ENCODE measurements at places on chromosomes 3 and 15.

DNA sequence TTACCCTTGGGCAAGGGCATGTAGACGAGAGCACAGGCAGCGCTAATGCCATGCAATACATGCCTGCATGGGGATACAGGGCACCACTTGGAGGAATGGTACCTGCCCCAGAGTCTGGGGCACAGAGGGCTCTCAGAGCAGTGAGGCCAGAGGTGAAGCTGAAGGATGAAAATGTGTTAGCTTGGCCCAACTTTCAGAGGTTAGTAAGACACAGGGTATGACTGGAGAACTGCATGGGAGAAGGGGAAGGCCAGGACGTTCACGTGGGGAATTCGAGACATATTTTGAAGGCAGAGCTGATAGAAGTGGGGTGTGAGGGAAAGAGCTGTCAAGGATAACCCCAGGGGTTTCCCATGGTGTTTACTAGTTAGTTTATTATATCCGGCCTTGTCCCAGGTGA lies 19.6 kb downstream of the CSRNP1 start:
- no peak for DNase-seq

DNA sequence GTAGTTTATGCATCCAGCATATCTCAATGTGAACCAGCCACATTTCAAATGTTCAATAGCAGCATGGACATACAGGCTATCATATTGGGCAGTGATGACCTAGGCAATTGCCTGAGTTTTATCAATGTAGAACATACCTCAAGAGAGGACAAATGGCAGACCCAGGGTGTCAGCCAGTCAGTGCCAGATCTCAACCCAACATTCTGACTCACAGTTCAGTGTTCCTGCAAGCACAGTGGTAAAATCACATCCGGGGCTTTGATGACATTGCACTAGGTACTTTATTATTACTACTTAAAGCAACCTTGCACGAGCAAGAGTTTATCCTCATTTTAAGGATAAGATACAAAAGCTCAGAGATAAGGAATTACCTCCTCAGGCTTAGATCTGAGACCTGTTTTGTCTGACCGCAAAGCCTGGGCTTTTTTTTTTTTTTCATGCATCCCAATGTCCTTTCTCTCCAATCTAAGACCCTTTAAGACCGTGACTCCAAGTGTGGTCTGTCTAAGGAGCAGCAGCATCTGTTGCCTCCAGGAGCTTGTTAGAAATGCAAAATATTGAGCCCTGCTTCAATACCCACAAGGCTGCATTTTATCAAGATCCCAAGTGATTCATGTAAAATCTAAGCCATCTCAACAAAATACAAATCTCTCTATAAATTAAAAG lies 60.1 kb downstream of the SLC12A1 start:
- DNase-seq: no peak

DNA sequence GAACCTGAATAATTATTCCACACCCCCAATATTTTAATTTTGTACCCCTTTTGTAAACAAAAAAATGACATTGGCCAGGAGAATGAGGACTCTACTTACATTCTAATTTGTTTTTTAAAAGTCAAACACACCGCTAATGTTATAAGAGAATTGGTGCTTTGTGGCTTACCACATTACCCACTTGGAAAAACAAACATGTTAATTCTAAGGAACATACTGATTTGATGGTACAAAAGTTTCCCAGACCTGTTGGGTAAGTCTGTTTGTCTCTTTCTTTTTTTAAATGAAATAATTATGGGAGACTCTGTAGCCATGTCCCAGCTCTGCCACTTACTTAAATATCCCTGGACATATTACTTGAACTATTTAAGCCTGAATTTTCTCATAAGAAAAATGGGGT lies 352.5 kb upstream of the C2CD4B start:
- no peak for DNase-seq

- no peak for DNase-seq
Observed at GRCh38 chr15:70062321-70062956, 35.3 kb downstream of the TLE3 start.

DNA sequence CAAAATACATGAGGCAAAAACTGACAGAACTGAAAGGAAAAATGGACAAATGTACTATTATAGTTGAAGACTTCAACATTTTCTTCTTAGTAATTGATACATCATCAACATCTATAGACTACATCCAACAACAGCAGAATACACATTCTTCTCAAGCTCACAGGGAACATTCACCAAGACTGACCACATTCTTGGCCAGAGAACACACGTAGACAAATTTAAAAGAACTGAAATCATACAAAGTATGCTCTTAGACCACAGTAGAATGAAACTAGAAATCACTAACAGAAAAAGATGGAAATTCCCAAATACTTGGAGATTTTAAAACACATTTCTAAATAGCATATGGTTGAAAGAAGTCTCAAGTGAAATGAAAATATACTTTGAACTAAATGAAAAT lies 55.1 kb upstream of the NSMCE3 start:
- no peak for DNase-seq

DNA sequence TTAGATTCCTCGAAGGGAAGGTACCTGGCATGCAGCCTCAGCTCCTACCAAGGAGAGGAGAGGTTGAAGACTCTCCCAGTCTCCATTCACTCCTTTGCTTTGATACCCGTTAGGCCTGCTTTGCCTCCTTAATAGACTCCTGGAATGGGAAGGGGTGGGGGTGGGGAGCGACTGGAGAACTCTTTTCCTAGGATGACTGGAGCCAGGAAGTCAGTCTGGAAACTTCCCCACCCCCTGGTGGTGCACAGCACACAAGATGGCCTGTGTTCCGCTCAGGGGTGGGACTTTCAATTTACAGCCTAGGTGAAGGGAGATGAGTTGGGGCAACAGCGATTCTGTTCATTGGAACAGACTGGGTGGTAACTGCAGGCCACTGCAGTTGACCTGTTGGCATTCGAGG lies 21.4 kb upstream of the CELF6 start:
- no peak for DNase-seq

- DNase-seq: no peak
Observed at GRCh38 chr3:152352554-152352953, 83.8 kb downstream of the MBNL1 start.

- no peak for DNase-seq
Observed at GRCh38 chr15:22808240-22808639, 21.8 kb downstream of the NIPA1 start.

GRCh38 chr15:84725001-84725491 lies 9.1 kb upstream of the SEC11A start:
- peak; percentile 72 for DNase-seq

- DNase-seq: peak; percentile 71
Observed at GRCh38 chr3:36969540-36970432, 23.1 kb downstream of the EPM2AIP1 start.

DNA sequence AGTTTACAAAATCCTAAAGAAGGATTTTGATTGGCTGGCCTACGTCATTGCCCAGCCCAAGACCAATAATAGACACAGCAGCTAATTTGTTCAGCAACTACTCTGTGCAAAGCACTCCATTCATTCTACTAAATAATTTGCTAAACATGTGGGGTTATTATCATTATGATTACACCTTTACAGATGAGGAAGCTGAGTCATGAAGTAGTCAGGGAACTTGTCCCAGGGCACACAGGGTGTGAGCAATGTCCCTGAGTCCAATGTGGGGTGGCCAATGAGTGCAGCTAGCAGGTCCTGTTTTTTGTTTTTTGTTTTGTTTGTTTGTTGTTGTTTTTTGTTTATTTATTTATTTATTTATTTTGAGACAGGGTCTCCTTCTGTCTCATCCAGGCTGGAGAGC lies 183.6 kb downstream of the ABHD5 start:
- no peak for DNase-seq

DNA sequence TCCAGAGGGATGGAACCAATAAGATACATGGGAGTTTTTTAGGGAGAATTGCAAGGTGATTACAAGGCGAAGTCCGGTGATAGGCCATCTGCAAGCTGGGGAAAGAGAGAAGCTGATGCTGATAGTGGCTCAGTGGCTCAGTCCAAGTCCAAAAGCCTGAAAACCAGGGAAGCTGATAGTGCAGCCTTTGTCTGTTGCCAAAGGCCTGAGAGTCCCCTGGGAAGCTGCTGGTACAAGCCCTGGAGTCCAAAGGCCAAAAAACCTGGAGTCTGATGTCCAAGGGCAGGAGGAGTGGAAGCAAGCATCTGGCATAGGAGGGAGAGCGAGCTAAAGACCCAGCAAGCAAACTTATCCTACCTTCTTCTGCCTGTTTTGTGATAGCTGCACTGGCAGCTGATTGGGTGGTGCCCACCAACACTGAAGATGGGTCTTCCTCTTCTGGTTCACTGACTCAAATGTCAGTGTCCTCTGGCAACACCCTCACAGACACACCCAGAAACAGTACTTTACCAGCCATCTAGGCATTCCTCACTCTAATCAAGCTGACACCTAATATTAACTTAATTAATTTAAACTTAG lies 16.7 kb downstream of the TFG start:
- no peak for DNase-seq

DNA sequence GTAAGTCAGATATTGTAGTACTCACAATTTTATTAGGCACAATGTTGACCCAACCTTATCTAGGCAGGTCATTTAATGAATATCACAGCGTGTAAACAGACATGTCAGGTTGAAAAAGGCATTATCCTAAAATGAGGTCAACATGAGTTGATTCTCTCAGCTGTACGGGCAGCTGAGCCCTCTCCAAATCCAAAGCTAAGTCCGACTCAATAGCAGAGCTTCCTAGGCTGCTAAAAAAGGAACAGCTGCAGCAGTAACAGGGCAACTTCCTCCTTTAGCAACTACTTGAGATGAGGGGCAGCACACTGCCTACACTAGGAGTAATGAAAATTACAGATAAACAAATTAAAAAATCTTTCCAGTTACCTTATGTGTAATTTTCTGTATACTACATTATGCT lies 189.2 kb downstream of the CADM2 start:
- DNase-seq: no peak

GRCh38 chr15:100529556-100529955 lies 806 bp upstream of the CERS3 start:
- DNase-seq: peak; percentile 22

GRCh38 chr15:34116620-34117019 lies 14.7 kb downstream of the PGBD4 start:
- DNase-seq: no peak

DNA sequence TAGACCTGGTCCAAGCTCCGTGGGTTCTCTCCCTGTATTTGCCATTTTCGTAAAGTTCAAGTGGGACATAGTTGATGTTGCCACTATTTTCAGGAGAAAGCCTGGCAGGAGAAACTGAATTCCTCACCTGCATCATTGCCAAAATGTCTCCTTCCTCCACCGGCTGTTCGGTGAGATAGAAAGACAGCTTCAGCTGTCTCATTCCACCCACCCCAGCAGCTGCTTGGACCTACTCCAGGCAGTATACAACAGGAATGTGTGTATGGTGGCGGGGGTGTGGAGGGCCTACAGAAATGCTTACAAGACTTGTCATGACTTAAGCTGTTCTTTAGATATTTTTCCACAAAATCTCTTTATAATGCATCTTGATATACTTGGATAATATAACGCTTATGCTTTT lies 132.7 kb upstream of the RAP2B start:
- DNase-seq: no peak
